ENCODE measurements at places on chromosomes 4 and X. TPM values are rescaled to one million over a fixed set of nuclear protein-coding genes. Genes with fewer than 3 reads are reported as not detected.

Gene ETNPPL
- total RNA-seq, result not detected

Gene MAGEA1
- not detected for total RNA-seq

Gene FGFRL1
- total RNA-seq, result 6.3 TPM

Gene WDR1
- total RNA-seq, result 264 TPM

Gene ETDA
- not detected for total RNA-seq

Gene OCIAD2
- 87.3 TPM for total RNA-seq

Gene SCML2
- 1.8 TPM for total RNA-seq

Gene MEPE
- total RNA-seq, result not detected

Gene BEX4
- 25.2 TPM for total RNA-seq

Gene SPANXN4
- total RNA-seq, result not detected

Gene MTNR1A
- total RNA-seq, result not detected

Gene FREM3
- 0.22 TPM for total RNA-seq

Gene CLGN
- total RNA-seq, result under 0.01 TPM

Measured in lung microvascular endothelial cell (primary cell).